CD4-positive, alpha-beta T cell treated with Interleukin-21 for 1 hour (primary cell): ENCODE measurements at places on chromosomes 7 and 10.

GRCh38 chr7:87028636-87029035, 30.8 kb downstream of the ELAPOR2 start:
- DNase-seq = no peak

GRCh38 chr10:129898706-129899268, 65.3 kb downstream of the EBF3 start:
- DNase-seq = no peak

- DNase-seq = no peak
Measured at GRCh38 chr10:102761981-102762380, 18.2 kb downstream of the WBP1L start.

GRCh38 chr7:135109976-135110375, 37.9 kb upstream of the TMEM140 start:
- DNase-seq = no peak

DNA sequence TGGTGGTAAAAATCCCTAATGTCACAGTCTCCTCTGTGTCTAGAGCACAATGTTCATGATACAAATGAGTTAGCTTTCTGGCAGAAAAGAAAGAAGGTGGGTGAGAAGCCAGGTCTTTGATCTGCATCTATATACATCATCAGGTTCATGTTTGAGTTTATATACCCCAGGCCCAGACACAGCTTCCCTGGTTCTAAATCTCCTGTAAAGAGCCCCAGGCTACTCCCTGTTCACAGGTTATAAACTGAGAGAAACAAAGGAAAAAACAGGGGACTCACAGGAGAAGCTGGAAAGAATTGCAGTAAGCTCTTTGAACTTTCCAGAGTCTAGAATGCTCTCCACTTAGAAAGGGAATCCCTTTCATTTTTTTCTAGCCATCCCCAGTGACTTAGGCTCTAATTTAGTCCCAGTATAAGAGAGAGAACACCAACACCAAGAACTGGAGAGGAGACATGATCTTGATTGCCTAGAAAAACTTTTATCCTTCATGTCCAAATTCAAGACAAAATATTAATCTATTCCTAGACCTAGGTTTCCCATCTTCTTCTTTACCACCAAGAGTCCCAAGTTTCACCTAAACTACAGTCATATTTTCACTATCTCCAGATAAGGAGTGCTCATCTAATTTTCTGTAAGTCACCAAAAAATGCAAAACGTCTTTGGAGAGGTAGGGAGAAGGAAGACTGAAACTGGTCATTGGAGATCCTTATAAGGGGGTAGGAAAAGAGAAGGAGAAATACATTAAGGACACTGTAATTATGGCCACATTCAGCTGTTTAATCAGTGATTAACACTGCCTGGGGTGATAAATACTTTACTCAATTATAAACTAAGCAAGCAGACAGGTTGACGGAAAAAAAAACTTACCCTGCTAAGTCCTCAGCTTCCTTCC, 469 bp downstream of the MSS51 start:
- DNase-seq = no peak

GRCh38 chr7:74606101-74606908, 51.2 kb upstream of the GTF2I start:
- DNase-seq = peak; percentile 28

DNA sequence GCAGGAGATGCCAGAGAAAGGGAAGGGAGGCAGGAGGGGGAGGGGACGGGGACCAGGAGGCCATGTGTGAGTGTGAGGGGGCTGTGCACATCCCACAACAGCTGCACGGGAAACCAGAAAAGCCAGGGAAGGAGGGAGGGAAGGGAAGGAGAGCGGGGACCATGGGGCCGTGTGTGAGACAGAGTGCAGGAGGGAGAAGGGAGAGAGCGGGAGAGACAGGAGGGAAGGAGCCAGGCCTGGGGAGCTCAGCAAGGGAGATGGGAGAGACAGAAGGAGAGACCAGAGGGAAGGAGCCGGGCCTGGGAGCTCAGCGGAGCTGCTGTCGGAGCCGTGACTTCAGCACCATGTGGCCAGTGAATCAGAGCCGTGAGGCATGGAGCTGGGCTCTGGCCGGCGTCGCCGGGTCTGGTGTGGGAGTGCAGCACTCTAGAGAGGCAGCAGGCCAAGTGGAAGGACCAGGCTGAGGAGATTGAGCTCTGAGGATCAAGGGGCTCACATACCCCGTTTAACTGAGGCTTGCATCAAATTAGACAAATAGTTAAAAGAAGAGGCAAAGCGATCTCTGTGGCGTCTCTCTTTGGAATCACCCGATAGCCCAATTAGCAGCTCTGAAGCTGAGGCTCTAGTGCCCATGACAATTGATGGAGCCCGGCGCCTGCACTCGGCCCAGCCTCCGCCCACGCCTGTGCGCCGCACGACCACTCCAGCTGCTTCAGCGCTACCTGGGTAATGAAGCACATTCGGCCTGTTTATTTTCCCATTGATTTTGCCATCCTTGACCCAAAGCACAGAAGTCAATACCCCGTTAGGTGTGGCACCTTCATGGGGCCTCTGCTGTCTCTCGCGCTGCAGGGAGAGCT, 150.4 kb downstream of the MAD1L1 start:
- DNase-seq = no peak

GRCh38 chr10:90919683-90920574, 958 bp downstream of the ANKRD1 start:
- no peak for DNase-seq

DNA sequence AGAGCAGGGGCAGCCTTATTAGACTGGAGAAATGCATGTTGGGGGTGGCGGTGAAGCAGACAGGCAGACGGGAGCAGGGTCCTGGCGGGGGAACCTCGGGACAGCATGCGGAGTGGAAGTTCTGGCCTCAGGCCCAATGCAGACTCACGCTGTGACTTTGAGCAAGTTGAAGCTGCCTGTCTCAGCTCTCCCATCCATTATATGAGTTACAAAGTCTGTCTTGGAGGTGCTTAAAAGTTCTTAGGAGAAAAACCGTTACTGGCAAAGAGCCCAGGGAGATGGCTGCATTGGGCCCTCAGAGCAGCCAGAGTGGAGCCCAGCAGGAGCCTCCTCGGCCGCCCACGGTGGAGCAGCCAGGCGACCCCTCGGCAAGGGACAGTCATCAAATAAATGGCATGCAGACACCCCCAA, 509.5 kb downstream of the PLXNA4 start:
- no peak for DNase-seq

- DNase-seq = no peak
Measured at GRCh38 chr7:107024906-107025305, 19.6 kb upstream of the PRKAR2B start.

DNA sequence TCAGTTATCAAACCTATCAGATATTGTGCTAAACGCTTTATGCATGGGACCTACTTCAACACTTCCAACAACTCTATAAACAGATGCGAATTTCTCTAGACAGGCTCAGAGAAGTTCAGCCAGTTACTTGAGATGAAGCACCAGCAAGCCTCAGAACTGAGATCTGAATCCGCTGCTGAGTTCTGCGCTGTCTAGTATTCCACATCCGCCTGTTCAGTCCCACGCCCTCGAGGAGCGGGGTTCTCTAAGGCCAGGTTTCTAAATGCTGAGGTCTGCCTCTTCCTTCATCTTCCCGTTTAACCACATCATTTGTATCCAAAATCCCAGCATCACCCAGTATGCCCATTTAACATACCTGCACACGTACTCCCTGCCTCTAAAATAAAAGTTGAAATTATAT, 297.8 kb upstream of the ZNF32 start:
- DNase-seq = no peak

DNA sequence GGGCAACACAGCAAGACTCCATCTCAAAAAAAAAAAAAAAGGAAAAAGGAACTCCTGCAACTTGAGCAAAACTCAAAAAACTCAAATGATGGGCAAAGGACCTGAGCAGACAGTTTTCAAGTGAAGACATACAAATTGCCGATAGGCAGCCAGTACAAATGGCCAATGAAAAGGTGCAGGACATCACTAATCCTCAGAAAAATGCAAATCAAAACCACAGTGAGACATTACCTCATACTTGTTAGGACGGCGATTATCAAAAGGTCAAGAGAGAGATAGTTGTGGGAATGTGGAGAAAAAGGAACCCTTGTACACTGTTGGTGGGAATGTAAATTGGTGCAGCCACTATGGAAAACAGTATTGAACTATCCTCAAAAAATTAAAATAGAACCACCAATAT, 16.8 kb downstream of the SVOPL start:
- DNase-seq = no peak

DNA sequence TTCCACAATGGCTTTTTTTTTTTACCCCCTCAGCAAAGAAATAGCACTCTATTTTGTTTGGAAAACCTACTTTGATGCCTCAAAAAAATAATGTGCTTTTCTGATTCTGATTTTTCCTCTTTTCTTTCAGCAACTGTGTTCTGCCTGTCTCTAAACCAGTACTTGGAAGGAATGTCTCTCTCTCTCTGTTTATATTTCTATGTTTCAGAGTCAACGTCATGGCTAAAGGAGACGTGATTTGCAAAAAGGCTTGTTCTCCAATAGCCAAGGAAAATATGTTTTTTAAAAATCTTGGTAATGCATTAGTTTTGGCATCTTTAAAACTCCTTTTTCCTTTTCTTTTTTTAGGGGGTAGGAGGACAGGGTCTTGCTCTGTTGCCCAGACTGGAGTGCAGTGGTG, 56.0 kb upstream of the SDK1 start:
- no peak for DNase-seq

- DNase-seq = no peak
Measured at GRCh38 chr10:124727361-124727960, 16.7 kb downstream of the FAM53B start.
